ENCODE measurements at places on chromosomes 2 and 18. TPM values are rescaled to one million over a fixed set of nuclear protein-coding genes. Genes with fewer than 3 reads are reported as not detected.

- no peak for DNase-seq
These were observed 150.3 kb downstream of the SMAD7 start for GRCh38 chr18:48800466-48800865.

- DNase-seq = no peak
These were observed 76.9 kb downstream of the MSH2 start for GRCh38 chr2:47479863-47480262.

GRCh38 chr2:98378901-98379300 is 32.6 kb downstream of the CNGA3 start:
- no peak for DNase-seq

DNA sequence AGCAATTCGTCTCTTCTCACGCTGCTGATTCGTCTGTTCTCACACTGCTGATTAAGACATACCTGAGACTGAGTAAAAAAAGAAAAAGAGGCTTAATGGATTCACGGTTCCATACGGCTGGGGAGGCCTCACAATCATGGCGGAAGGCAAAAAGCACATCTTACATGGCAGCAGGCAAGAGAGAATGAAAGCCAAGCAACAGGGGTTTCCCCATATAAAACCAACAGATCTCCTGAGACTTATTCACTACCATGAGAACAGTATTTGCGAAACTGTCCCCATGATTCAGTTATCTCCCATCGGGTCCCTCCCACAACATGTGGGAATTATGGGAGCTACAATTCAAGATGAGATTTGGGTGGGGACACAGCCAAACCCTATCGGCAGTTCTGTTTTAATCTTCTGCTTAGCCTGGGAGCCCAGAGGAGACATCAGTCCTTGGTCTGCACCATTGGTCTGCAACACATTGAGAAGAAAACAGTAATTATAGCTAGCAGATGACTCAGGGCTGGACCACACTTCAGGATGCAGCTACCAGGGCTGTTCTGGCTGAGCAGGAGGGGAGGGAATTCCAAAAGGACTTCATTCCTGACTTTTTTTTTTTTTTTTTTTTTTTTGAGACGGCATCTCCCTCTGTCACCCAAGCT is 69.4 kb downstream of the CABLES1 start:
- no peak for DNase-seq

DNA sequence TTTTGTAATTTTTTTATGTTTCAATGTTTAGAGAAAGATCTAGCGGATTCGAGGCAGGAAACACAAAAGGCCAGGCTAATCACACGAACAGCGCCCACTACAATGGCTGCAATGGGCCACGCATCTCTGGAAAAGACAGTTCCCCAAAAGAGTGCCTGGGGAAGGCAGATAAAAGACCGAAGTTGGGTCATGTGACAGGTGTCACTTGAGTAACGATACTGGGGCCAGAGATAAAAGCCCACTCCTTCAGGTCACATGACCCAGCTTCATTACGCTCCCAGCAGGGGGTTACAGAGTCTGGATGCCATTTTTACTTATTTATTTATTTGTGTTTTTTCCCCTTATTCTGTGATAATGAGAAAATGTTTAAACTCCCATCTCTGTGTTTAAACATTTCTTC is 95.4 kb downstream of the CDK15 start:
- DNase-seq = no peak

The MCFD2 gene
- 99.2 TPM for total RNA-seq

The OR6B2 gene
- total RNA-seq = not detected

The FBXO48 gene
- 0.60 TPM for total RNA-seq

The MFF gene
- total RNA-seq = 33.3 TPM

The CXCR1 gene
- not detected for total RNA-seq
